PC-3 (cell line): ENCODE measurements at places on chromosomes 16 and 17. TPM values are rescaled to one million over a fixed set of nuclear protein-coding genes. Genes with fewer than 3 reads are reported as not detected.

GRCh38 chr16:3949946-3950342 is 69.4 kb upstream of the CREBBP start:
- H3K4me1 ChIP-seq = peaks cover 17% of the 10 kb centered on the region
- H3K27me3 ChIP-seq = no peaks in the 10 kb centered on the region
- DNase-seq = no peak
- H3K27ac ChIP-seq = no peak overlapping the region
- H3K36me3 ChIP-seq = no peaks in the 10 kb centered on the region
- peak overlapping the region; percentile 52 for H3K4me3 ChIP-seq

The OR1F1 gene
- total RNA-seq = not detected in 2 replicates

DNA sequence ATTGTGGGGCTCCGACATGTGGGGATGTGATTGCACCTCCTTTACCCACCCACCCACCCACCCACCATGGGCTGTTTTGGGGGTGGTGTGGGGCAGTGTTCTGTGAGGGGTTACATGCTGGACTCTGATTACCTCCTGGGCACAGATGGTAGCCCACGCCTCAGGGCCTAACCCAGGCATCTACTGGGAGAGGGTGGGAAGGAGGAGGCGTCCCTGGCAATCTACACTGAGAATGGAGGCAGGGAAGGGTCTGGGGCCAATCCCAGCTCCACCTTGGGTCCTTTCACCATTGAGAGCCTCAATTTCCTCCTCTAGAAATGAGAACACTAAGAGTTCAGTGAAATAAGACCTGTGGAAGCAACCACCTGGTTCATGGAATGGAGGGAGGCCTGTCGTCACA is 11.7 kb upstream of the DOK4 start:
- H3K36me3 ChIP-seq = no peaks in the 10 kb centered on the region
- no peak overlapping the region for H3K27ac ChIP-seq
- no peak overlapping the region for H3K4me3 ChIP-seq

GRCh38 chr17:80377798-80378197 is 37.2 kb upstream of the ENDOV start:
- H3K36me3 ChIP-seq = peaks cover 69% of the 10 kb centered on the region
- no peak for DNase-seq
- no peaks in the 10 kb centered on the region for H3K27me3 ChIP-seq
- H3K27ac ChIP-seq = no peak overlapping the region
- no peak overlapping the region for H3K4me3 ChIP-seq

The PRR15L gene
- total RNA-seq = 3.8 and 6.0 TPM in 2 replicates

- no peaks in the 10 kb centered on the region for H3K36me3 ChIP-seq
- peaks cover 15% of the 10 kb centered on the region for H3K4me1 ChIP-seq
- H3K27ac ChIP-seq = no peak overlapping the region
- H3K27me3 ChIP-seq = no peaks in the 10 kb centered on the region
Measured at GRCh38 chr17:81484195-81484979, 28.2 kb downstream of the ACTG1 start.

- H3K27ac ChIP-seq = peak overlapping the region; percentile 94
- peaks cover 29% of the 10 kb centered on the region for H3K4me1 ChIP-seq
- no peaks in the 10 kb centered on the region for H3K36me3 ChIP-seq
- no peak for DNase-seq
- no peak overlapping the region for H3K4me3 ChIP-seq
- no peaks in the 10 kb centered on the region for H3K27me3 ChIP-seq
Measured at GRCh38 chr17:15290605-15291004, 25.5 kb upstream of the PMP22 start.

DNA sequence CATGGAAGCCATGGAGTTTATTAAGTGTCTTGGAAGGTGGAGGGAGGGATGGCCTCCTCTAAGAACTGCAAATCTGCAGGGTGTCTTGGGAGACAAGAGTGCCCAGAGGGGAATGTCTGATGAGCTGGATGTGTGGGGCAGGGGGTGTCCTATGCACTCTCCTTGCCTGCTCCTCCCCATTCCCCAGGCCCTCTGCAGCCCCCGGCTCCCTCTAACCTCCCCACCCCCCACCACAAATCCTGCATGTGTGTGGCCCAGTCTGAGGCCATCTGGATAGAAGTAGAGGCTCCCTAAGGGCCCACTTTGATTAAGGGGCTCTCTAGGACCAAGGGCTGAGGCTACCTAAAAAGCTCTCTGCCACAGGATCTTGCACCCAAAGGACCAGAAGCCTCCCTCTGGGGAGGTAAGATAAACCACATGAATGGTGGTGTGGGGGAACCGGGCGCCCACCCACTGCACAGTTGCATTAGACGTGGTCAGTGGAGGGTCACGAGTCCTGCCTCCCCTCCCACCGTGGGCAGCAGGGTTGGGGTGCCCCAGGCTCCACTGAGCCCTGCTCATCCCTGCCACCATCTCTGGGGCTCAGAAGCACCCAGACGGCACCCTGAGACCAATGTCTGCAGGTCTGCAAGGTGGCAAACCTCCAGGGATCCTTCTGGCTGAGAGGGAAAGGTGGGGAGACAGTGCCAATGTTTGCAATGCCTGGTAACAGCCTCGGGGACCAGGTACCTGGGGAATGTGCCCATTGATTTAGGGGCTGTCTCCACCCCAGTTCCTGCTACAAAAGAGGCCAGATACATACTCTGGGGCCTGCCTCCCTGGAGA is 618 bp downstream of the AANAT start:
- H3K27ac ChIP-seq = no peak overlapping the region
- DNase-seq = no peak
- no peaks in the 10 kb centered on the region for H3K27me3 ChIP-seq
- H3K36me3 ChIP-seq = no peaks in the 10 kb centered on the region; the same call in 1 of the 2 replicates
- H3K4me1 ChIP-seq = no peaks in the 10 kb centered on the region; the same call in 1 of the 2 replicates

GRCh38 chr17:56835264-56835585 is 1.3 kb downstream of the DGKE start:
- H3K27me3 ChIP-seq = no peaks in the 10 kb centered on the region
- no peak for DNase-seq
- peaks cover 43% of the 10 kb centered on the region for H3K4me1 ChIP-seq
- no peak overlapping the region for H3K27ac ChIP-seq
- peaks cover 8% of the 10 kb centered on the region; the same call in 1 of the 2 replicates for H3K36me3 ChIP-seq

The SDR42E1 gene
- not detected in 2 replicates for total RNA-seq

The PTX4 gene
- 0.22 and 0.40 TPM in 2 replicates for total RNA-seq

The CD300E gene
- total RNA-seq = not detected in 2 replicates

GRCh38 chr17:79396696-79397095 is 214.2 kb downstream of the RBFOX3 start:
- peaks cover 5% of the 10 kb centered on the region; the same call in 1 of the 2 replicates for H3K4me1 ChIP-seq
- H3K27ac ChIP-seq = no peak overlapping the region
- H3K27me3 ChIP-seq = peaks cover 87% of the 10 kb centered on the region
- no peaks in the 10 kb centered on the region for H3K36me3 ChIP-seq

The LRRC75A gene
- 15.8 and 19.4 TPM in 2 replicates for total RNA-seq

DNA sequence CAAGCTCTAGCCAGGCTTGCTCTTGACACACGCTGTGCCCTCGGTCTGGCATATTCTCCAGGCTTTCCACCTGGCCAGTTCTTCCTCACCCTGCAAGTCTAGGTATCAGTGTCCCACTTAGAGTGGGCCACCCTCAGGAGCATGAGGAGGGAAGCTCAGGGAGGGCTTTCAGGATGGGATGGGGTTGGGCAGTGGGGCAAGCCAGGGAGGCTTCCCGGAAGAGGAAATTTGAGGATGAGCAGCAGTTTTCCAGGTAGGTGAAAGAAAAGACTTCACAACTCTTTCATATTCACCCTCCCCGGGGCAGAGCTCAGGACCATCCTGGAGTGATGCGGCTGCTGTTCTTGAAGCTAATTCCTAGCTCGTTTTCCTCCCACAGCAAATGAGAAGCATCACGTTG is 14.5 kb upstream of the LDHD start:
- no peak overlapping the region for H3K4me3 ChIP-seq
- H3K27ac ChIP-seq = no peak overlapping the region
- H3K27me3 ChIP-seq = no peaks in the 10 kb centered on the region
- H3K36me3 ChIP-seq = no peaks in the 10 kb centered on the region

The TNFRSF13B gene
- not detected in 2 replicates for total RNA-seq

DNA sequence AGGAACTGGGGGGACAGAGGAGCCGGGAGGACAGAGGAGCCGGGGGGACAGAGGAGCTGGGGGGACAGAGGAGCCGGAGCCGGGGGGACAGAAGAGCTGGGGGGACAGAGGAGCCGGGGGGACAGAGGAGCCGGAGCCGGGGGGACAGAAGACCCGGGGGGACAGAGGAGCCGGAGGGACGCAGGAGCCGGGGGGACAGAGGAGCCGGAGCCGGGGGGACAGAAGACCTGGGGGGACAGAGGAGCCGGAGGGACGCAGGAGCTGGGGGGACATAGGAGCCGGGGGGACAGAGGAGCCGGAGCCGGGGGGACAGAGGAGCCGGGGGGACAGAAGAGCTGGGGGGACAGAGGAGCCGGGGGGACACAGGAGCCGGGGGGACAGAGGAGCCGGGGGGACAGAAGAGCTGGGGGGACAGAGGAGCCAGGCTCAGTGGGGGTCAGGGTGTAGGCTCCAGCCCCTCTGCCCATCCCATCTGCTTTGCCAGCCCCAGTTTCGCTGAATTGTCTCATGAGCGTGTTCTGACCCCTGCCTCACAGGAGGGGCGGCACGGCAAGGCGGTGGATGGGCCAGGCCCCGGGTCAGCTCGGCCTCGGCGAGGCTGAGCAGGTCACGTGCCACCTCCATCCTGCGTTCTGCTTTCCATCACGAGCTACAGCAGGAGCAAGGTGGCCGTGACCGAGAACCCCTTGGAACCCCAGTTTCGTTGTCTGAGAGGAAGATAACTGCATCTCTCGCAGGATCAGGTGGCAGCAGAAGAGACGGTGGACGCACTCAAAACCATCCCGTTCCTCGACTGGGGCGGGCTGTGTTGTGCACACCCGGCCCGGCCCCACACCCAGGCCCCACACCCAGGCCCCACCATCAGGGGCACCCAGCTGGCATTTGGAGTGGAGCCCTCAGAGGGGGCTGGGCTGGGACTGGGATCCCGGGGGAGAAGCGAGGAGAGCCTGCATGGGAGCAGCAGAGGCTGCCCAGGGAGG is 26.1 kb upstream of the CBFA2T3 start:
- no peaks in the 10 kb centered on the region for H3K4me1 ChIP-seq
- H3K36me3 ChIP-seq = no peaks in the 10 kb centered on the region
- peaks cover 13% of the 10 kb centered on the region for H3K27me3 ChIP-seq
- no peak overlapping the region for H3K27ac ChIP-seq

The KRTAP9-4 gene
- total RNA-seq = not detected in 2 replicates

The GRAP gene
- total RNA-seq = not detected in 2 replicates

GRCh38 chr17:43025766-43026537 is 921 bp downstream of the RND2 start:
- no peak overlapping the region for H3K4me3 ChIP-seq
- no peak for DNase-seq
- H3K27ac ChIP-seq = no peak overlapping the region
- H3K27me3 ChIP-seq = no peaks in the 10 kb centered on the region
- H3K36me3 ChIP-seq = no peaks in the 10 kb centered on the region

DNA sequence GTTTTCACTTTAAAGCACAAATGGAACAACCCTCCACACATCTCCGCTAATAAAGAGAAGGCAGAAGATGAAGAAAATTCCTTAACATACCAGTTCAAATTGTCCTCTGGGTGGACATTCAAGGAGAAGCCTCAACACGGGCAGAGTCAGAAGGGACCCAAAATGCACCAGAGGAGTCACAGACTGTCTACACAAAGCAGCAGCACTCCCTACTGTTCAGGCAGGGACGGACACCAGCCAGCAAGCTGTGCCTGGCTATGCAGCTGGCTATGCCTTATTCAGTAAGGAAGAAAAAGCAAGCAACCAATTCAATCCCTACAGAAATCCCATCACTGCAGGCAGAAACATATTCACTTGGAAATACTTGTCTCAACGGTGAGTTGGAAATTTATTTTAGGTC is 8.1 kb downstream of the DNAJC7 start:
- no peak overlapping the region for H3K27ac ChIP-seq
- H3K4me3 ChIP-seq = no peak overlapping the region
- H3K27me3 ChIP-seq = no peaks in the 10 kb centered on the region
- H3K4me1 ChIP-seq = peaks cover 7% of the 10 kb centered on the region; the same call in 1 of the 2 replicates
- H3K36me3 ChIP-seq = no peaks in the 10 kb centered on the region

The SOST gene
- not detected in 2 replicates for total RNA-seq

DNA sequence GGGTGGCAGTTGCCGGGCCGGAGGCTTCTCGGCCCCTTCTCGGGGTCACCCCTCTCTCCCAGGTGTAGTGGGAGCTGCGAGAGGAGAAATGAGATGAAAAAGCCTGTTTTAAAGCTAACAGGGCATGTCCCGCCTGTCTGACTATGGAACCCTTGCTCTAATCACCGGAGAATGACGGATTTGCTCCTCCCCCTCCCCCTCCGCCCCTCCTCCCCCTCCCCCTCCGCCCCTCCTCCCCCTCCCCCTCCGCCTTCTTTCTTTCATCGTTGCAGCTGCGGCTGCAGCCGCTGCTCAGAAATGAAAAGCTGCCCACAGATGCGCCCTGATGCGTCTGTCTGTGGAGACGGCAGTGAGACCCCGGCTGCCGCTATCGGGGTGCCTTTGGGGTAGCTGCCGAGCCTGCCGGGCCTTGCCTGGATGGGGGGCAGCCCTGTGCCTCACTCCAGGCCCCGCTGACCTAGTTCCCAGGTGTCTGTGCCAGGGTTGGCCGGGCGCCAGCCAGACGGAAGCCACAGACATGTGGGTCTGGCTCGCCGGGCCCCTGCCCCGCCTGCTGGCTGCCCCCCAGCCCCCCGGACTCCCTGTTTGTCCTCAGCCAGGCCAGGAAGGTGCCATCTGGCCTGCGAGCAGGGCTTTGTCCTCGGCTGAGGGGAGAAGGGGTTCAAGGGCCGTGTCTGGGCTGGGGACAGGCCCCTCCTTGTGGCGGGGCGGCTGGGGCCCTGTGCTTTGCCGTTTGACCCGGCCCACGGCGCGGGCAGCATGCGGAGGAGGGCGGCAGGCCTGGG is 37.7 kb downstream of the GINS2 start:
- H3K36me3 ChIP-seq = peaks cover 3% of the 10 kb centered on the region; the same call in 1 of the 2 replicates
- DNase-seq = no peak

DNA sequence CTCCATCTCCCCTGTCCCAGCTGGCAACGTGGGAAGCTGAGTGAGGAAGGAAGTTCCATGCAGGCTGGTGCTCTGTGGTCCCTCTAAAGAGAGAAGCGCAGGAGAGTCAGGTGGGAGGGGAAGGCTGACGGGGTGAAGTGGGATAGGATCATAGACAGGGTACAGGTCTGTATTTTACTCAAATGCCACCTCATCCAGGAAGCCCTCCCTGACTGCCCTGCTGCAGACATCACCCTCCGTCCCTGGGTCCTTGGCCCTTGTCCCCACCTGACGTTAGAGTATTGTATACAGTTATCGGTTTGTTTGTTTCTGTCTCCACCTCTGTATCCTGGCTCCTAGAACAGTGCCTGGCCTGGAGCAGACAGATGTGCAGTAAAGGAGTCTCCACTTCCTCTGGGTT is 11.7 kb downstream of the CANT1 start:
- peaks cover 64% of the 10 kb centered on the region for H3K36me3 ChIP-seq
- no peaks in the 10 kb centered on the region for H3K27me3 ChIP-seq
- H3K4me3 ChIP-seq = no peak overlapping the region
- DNase-seq = no peak

DNA sequence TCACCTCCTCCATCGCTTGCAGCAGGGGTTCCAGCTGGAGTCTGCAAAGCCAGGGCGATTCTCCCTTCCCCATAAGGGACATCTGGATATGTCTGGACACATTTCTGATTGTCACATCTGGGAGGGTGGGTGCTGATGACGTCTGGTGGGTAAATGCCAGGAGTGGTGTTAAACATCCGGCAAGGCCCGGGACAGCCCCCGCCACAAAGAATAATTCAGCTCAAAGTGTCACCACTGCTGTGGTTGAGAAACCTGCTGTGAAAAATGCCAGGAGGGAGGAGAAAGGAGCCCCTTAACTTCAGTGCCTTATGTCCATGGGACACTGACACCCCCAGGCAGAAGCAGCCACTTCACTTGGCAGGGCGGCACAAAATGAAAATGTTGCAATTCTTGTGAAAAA is 179.4 kb upstream of the SDK2 start:
- H3K27ac ChIP-seq = no peak overlapping the region
- peaks cover 54% of the 10 kb centered on the region for H3K27me3 ChIP-seq
- no peak for DNase-seq
- no peaks in the 10 kb centered on the region for H3K36me3 ChIP-seq
